ENCODE measurements at places on chromosomes 2 and 18.

- DNase-seq: no peak
Observed at GRCh38 chr18:78376046-78376445, 603.6 kb upstream of the SALL3 start.

- peak; percentile 18 for DNase-seq
Observed at GRCh38 chr18:80200932-80201672, 46.2 kb downstream of the PARD6G start.

- DNase-seq: no peak
Observed at GRCh38 chr2:203444738-203445137, 90.4 kb downstream of the RAPH1 start.

DNA sequence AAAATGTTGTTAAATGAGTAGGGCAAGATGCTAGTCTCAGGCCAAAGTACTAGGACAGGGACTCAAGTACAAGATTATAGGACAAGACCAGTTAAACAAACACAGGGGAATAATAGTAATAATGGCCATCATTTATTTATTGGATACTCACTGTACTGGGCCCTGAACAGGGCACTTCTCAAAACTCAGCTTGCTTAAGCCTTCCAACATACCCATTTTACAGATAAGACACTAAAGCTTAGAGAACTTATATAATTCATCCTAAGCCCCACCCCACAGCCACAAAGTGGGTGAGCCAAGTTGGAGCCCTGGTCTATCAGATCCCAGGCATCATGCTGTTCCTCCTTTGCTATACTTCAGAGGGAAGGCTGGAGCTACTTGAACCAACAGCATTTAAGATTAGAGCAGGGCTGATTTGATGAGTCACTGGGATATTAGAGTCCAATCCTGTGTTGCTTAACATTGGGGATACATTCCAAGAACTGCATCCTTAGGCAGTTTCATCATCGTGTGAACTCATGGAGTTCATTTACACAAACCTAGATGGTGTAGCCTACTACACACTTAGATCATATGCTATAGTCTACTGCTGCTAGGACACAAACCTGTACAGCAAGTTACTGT is 153.6 kb downstream of the MTCL1 start:
- DNase-seq: no peak

GRCh38 chr2:23376972-23377371 is 8.0 kb upstream of the KLHL29 start:
- no peak for DNase-seq

DNA sequence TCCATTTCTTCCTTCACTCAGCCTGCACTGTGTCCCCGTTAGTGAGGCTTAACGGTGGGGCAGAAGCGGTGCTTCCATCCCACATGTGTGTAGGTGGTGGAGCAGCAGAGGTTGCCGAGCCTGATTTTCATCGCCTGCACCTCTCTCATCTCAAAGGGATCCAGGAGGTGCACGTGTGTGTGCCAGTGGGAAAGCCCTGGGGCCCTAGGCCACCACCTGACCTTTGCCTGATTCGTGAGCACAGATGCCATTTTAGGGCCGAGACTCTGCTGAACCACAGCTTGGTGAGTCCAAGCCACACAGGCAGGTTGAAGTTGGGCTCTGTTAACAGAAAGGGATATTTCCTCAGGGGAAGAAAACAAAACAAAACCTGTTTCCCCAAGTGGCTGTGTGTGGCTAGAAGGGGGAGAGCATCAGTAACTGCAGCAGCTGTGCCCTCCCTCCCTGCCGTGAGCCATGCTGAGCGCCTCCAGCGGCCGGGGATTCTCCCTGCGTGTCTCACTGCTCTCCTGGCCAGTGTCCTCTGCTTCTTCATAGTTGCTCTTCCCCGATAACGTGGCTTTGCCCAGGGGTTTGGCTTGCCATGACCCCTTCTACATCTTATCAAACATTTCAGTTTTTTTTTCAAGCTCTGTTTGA is 81.5 kb downstream of the MAPRE2 start:
- DNase-seq: peak; percentile 55

GRCh38 chr2:238425979-238426567 is 654 bp upstream of the ASB1 start:
- peak; percentile 74 for DNase-seq

- DNase-seq: no peak
Observed at GRCh38 chr2:224927011-224927410, 115.3 kb downstream of the DOCK10 start.

- DNase-seq: peak; percentile 19
Observed at GRCh38 chr2:67322353-67323001, 74.7 kb upstream of the ETAA1 start.

GRCh38 chr18:8854962-8855361 is 149.6 kb downstream of the MTCL1 start:
- no peak for DNase-seq

- no peak for DNase-seq
Observed at GRCh38 chr2:30820381-30821055, 13.3 kb upstream of the CAPN13 start.

- no peak for DNase-seq
Observed at GRCh38 chr2:234620018-234620417, 123.1 kb upstream of the ARL4C start.

GRCh38 chr18:54918060-54918459 is 41.2 kb downstream of the CCDC68 start:
- no peak for DNase-seq

DNA sequence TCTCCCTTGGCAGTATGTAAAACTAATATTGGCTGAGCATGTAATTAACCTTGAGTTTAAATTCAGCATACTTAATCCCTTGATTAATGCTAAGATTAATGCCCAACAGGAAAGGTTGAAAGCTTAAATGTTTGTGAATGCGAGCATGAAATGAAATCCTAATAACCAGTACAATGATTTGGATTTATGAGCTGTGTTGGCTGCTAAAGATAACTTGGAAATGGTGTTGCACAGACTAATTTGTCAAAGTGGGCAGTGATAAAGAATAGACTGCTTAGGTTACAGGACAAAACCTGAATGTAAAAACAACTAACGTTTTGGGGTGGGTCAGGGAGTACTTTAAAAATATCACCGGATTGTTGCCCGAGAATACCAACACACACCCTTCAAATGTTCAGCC is 70.6 kb downstream of the MGAT5 start:
- DNase-seq: no peak

GRCh38 chr2:109460553-109461324 is 153.0 kb downstream of the SEPTIN10 start:
- DNase-seq: no peak

- DNase-seq: no peak
Observed at GRCh38 chr2:99818842-99819241, 323.5 kb downstream of the AFF3 start.

- DNase-seq: peak; percentile 92
Observed at GRCh38 chr18:59881728-59882656, 17.8 kb upstream of the PMAIP1 start.

DNA sequence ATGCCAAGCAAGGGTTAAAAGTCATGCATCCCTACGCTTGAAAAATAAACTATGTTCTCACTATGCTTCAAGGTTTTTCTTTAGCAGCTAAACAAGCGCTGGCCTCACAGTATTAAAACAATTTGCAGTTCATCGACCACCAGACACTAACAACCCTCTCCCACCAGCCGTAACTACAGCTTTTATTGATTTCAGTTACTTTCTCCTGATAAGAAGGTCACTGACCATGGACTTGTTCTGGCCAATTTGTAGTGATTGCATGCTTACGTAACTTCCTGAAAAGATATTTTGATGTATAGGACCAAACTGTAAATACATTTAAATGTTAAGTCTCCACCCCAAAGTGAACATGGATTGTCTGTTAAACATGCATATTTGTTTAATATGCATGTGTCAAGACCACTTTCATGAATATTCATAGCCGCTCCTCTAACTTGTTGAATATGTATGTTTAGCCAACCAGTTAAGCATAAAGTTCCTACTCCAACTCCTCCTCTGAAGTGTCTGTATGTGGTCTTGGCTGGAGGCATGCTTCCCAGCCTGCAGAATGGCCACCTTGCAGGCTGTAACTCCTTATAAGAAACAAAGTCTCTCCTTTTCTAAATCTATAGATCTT is 1.7 kb upstream of the THOC1 start:
- DNase-seq: no peak

GRCh38 chr2:30940839-30941238 is 133.6 kb upstream of the CAPN13 start:
- DNase-seq: no peak

DNA sequence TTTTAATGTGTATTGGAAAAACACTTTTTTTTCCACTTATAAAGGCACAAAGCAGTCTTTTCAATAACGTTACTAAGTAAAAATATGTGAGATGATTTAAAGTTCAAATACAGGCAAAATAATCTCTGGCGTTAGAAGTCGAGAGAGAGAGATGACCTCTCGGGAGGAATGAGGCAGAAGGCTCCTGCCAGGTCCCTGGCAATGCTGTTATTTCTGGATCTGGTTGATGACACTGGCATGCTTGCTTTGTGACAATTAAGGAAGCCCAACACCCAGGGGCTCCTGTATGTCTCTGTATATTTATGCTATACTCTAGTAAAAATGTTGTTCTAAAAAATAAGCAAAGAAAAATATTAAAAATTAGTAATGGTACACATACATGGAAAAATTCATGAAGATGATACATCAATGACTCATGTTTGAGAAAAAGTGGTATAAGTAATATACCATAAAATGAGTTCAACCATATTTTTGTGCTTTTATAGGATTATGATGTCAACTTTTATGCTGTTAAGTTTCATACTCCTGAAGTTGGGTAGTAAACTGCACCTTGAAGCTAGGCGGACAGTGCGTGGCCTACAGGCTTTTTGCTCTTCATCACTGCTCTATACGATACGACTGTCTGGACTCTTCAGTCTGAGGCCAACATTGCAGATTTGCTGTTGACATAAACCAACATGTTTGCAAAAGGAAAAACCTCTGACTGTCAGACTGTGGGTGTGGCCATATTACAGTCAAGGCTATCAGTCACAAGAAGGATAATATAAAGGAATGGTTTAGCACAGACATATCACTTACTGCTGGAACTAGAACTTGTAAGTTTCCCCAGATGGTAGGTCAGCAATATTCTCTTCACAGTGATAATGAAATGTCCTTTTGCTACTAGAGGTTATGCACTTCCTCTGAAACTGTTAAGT is 19.8 kb downstream of the VPS4B start:
- DNase-seq: no peak

GRCh38 chr2:42921147-42921520 is 128.8 kb upstream of the HAAO start:
- DNase-seq: no peak

DNA sequence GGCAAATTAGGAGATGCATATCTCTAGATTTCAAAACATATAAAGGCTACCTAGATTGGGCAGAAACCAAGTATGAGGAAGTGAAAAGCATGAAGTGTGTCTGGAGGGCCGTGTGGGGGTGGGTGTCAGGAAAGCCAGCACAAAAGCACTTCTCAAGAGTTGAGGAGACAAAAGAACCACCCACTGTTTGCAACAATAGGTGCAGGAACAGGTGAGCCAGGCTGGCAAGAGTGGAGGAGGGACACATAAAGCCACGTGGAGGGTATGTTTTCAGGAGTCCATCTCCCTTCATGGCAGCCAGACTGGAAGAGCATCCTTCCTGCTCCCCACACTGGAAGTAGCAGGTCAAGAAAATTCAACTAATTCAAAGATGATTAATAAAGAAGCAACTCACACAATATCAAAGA is 96.4 kb downstream of the CERS6 start:
- DNase-seq: peak; percentile 60

- no peak for DNase-seq
Observed at GRCh38 chr2:237581751-237582746, 8.5 kb downstream of the RAB17 start.

DNA sequence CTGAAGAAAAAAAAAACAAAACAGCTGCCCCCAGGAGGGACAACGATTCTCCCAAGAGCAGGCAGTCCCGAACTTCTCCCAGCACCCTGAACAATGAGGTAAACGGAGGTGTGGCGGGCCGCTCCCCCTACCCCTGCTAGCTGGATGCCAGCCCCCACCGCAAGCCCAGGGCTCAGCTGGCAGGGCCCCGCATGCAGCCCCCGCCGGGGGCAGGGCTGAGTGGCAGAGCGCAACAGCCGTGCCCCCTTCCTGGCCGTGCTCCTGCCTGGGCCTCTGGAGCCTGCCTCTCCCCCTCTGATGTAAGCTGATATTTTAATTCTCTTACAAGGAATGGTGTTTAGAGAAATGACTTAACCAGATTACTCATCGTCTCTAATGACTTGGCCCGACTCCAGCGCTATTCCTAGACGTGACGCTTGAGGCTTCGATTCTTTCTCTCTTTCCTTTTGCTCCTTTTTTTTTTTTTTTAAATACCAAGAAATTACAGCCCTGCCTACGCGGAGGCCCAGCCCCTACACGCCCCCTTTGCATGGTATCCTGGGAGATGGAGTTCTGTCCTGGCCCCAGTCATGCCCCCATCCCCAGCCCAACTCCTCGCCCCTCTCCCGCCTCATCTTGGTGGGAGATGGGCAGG is 4.6 kb upstream of the ARID5A start:
- DNase-seq: peak; percentile 27

DNA sequence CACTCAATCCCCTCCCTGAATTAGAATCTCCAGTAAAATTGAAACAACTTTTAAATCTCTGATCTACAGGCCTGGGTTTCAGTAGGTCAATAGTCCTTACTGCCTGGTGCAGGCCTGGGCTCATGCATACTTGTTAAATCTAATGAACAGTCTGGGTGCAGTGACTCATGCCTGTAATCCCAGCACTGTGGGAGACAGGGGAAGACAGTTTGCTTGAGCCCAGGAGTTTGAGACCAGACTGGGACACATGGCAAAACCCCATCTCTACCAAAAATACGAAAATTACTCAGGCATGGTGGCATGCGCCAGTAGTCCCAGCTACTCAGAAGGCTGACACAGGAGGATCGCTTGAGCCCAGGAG is 94.7 kb upstream of the SP3 start:
- no peak for DNase-seq

DNA sequence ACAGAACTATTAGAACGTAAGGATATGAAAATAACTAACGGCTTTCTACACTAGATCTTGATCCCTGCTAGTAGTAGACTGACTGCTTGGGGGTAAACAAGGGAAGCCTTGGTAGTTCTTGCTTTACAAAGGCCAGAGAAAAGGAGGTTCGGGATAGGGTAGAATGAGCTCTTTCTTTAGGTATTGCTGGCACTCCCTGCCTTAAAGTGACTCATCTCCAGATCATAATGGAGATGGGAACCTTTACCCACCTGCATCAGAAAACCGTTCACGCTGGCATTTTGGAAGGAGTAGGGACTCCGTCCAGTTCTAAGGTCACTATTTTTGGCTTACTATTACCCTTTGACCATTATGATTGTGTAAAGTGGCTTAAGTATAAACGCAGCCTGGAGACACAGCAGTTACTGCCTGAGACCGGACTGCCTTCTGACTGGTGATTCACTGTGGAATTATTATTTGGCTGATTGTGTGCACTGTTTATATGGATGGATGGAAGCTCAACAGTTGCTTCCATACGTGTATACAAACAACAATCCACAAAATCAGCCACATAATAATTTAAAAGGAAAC is 482.5 kb downstream of the STK39 start:
- DNase-seq: no peak

DNA sequence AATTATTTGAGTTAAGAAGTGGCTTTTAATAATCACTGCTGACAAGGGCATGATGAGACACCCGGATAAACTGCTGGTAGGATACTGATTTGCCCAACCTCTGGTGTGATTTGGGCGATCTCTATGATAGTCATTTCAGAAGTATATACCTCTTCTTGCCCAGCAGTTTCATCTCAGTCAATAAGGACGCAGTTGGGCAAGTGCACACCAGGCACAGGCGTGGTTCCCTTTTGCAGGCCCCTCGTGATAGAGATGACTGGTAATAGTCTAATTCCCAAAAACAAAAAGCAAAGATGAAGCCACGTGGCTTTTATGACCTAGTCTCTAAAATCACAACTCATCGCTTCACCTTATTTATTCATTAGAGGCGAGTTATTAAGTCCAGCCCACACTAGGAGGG is 246.4 kb downstream of the PRKCE start:
- no peak for DNase-seq
